Naive thymus-derived CD4-positive, alpha-beta T cell (primary cell): ENCODE measurements at places on chromosomes 11 and 22.

DNA sequence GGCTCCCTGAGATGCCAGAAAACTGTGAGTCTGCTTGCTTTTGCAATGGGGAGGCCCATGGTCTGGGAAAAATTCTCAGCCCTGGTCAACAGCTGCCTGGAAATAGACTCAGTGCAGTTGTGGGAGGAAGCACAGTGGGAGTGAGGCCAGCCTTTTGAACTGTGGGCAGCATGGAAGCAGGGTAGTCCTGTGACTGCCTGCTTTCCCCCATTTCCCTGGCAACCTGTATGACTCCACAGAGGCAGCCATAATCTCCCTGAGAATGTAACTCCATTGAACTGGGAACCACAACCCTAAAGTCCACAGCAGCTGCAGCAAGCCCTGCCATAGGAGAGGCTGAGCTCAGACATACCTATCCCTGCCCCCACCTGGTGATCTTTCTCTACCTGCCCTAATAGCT, 494.6 kb upstream of the FAT3 start:
- no peaks in the 10 kb centered on the region for H3K27me3 ChIP-seq
- no peak for DNase-seq
- H3K36me3 ChIP-seq = no peaks in the 10 kb centered on the region
- no peaks in the 10 kb centered on the region for H3K4me1 ChIP-seq

GRCh38 chr11:67409261-67409666, 5.4 kb downstream of the TBC1D10C start:
- peaks cover 86% of the 10 kb centered on the region for H3K4me1 ChIP-seq
- peak overlapping the region; percentile 87 for H3K27ac ChIP-seq
- DNase-seq = peak; percentile 65
- H3K36me3 ChIP-seq = no peaks in the 10 kb centered on the region
- no peaks in the 10 kb centered on the region for H3K27me3 ChIP-seq

DNA sequence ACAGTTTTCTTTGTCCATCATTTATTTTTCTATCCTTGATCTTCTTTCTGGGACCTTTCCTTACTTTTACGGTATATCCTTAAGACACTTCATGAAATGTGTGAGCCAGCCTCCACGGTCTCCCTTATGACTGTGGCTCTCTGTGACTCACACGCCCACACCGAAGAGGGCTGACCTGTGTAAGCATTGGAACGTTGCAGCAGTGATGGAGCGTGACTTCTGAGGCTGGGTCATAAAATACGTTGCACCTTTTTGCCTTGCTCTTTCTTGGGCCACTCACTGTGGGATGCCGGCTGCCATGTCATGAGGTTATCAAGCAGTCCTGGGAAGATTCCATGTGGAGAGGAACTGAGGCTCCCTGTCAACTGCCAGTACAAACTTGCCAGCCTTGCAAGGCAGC, 96.3 kb upstream of the RAB1B start:
- no peaks in the 10 kb centered on the region for H3K4me1 ChIP-seq
- H3K36me3 ChIP-seq = peaks cover 14% of the 10 kb centered on the region
- H3K27me3 ChIP-seq = no peaks in the 10 kb centered on the region
- no peak overlapping the region for H3K27ac ChIP-seq
- no peak overlapping the region for H3K4me3 ChIP-seq

DNA sequence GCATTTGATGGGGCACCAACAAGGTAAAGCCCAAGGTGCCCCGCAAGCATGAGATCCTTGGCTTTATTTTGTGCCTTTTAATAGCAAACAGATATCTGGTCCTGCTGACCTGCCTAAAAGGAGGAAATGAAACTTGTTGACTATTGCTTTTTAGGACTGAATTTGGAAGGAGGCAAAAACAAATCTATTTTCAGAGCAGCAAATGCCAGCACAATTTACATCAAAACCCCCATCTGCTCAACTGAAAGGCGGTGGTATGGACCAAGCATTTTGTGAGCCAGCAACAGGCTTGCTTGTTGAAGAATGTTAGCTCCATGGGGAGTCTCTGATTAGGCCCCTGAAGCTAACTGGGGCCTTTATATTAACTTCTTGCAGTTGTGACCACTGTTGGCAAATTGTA, 192.6 kb upstream of the E2F8 start:
- no peak overlapping the region for H3K27ac ChIP-seq
- H3K27me3 ChIP-seq = no peaks in the 10 kb centered on the region
- H3K4me1 ChIP-seq = no peaks in the 10 kb centered on the region
- no peak overlapping the region for H3K4me3 ChIP-seq
- H3K36me3 ChIP-seq = no peaks in the 10 kb centered on the region
- DNase-seq = no peak

DNA sequence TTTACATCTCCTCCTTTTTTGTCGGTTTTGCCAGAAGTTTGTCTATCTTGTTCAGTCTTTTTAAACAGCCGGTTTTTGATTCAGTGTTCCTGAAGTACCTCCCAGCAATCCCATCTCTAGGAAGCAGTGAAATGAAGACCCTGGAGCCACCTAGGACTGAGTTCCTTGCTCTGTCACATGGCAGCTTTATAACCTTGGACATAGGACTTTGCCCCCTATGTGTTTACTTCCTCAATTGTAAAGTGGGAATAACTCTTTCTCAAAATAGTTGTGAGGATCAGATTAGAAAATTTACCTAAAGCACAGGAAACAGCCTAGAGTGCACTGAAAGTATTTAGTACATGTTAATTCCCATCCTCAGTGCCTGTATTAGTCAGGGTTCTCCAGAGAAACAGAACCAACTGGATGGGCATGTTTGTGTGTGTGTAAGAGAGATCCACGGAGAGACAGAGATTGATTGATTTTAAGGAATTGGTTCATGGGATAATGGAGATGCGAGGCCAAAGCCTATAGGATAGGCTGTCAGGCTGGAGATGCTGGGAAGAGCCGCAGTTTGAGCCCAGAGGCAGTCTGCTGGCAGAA, 20.0 kb downstream of the FAM83F start:
- peaks cover 6% of the 10 kb centered on the region for H3K4me1 ChIP-seq
- H3K27ac ChIP-seq = no peak overlapping the region
- H3K27me3 ChIP-seq = peaks cover 3% of the 10 kb centered on the region
- H3K36me3 ChIP-seq = no peaks in the 10 kb centered on the region

- H3K27ac ChIP-seq = no peak overlapping the region
- H3K27me3 ChIP-seq = no peaks in the 10 kb centered on the region
- no peak overlapping the region for H3K4me3 ChIP-seq
- H3K4me1 ChIP-seq = no peaks in the 10 kb centered on the region
- DNase-seq = no peak
These were observed 28.3 kb downstream of the PKNOX2 start for GRCh38 chr11:125192717-125193415.

GRCh38 chr22:40216041-40216756, 38.5 kb downstream of the TNRC6B start:
- peaks cover 79% of the 10 kb centered on the region for H3K4me1 ChIP-seq
- no peaks in the 10 kb centered on the region for H3K36me3 ChIP-seq
- DNase-seq = no peak
- H3K4me3 ChIP-seq = peak overlapping the region; percentile 28
- H3K27ac ChIP-seq = peak overlapping the region; percentile 61
- no peaks in the 10 kb centered on the region for H3K27me3 ChIP-seq

DNA sequence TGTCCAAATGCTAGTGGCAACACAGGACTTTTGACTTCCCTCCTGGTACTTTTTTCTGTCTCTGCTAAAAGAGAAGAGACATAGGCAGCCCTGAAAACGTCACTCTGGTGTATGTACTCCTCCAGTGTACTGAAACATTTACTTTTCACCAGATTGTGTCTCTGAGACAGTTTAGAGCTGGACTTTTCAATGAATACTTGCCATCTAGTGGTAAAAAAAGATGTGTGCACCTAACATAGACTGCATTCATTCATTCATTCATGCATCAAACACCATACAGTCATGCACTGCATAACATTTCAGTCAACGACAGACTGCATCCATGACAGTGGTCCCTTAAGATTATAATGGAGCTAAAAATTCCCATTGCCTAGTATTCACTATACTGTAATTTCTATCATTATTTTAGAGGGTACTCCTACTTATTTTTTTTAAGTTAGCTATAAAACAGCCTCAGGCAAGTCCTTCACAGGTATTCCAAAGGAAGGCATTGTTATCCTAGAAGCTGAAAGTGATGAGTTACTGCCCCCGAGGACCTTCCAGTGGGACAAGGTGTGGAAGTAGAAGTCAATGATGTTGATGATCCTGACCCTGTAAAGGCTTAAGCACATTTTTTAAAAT, 186.2 kb downstream of the SPON1 start:
- no peak overlapping the region for H3K27ac ChIP-seq
- H3K27me3 ChIP-seq = no peaks in the 10 kb centered on the region
- H3K36me3 ChIP-seq = no peaks in the 10 kb centered on the region
- DNase-seq = peak; percentile 26
- no peaks in the 10 kb centered on the region for H3K4me1 ChIP-seq

- no peak overlapping the region for H3K4me3 ChIP-seq
- H3K27ac ChIP-seq = no peak overlapping the region
- DNase-seq = no peak
- H3K4me1 ChIP-seq = no peaks in the 10 kb centered on the region
These were observed 53.4 kb downstream of the GRAMD1B start for GRCh38 chr11:123483466-123483865.

DNA sequence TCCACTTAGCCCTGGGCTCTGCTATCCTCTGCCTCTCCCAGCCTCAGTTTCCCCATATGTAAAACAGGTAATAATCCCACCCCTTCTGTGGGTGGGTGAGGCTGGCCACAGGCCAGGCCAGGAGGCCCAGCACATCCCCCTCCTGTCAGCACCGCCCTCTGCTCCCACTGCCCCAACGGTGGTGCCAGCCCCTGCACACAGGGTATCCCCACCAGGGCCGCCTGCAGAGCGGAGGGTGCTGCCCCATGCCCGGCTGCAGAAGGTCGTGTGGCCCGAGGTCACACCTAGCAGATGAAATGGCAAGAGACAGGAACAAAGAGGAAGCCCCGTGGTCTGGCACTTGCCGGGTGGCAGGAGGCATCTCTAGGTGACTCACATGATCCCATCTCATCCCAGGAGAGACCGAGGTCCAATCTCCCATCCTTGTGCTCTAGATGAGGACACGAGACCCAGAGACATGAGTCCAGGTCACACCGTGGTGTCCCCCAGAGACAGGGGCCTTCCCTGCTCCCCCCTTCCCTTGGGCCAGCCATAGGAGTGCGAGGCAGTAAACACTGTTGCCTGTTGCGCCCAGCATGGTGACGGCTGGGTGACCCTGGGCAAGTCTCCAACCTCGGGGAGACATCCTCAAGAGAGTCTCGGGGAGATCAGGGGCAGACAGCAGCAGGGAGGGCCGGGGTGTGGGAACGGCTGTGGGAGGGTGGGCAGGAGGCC, 27.2 kb upstream of the PPARA start:
- no peak for DNase-seq
- no peaks in the 10 kb centered on the region for H3K4me1 ChIP-seq
- no peak overlapping the region for H3K4me3 ChIP-seq
- H3K36me3 ChIP-seq = no peaks in the 10 kb centered on the region
- no peaks in the 10 kb centered on the region for H3K27me3 ChIP-seq
